T47D (cell line): ENCODE measurements at places on chromosomes 2 and 18.

- DNase-seq = no peak
Observed at GRCh38 chr2:38909872-38910271, 20.2 kb downstream of the ARHGEF33 start.

DNA sequence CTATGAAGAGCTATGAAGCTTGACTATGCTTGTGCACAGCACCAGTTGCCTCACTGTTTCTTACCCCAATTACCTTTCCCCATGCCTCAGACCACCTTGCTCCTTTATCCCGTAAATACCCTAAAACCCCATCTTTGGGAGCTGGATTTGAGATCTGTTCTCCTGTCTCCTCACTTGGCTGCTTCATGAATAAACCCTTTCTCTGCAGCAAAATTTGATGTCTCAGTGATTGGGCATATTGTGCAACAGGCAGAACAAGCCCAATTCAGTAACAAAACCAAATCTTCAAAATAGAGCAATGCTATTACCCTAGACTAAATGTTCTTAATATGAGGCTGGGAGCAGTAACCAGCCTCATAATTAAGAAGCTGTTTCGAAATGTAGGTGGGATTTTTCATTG lies 3.5 kb upstream of the SSB start:
- DNase-seq = no peak

GRCh38 chr2:136151021-136151971 lies 33.3 kb upstream of the CXCR4 start:
- DNase-seq = no peak

- no peak for DNase-seq
Observed at GRCh38 chr2:197073701-197074433, 147.4 kb upstream of the PGAP1 start.

- no peak for DNase-seq
Observed at GRCh38 chr2:40160751-40161218, 291.1 kb downstream of the SLC8A1 start.
